LoVo (cell line): ENCODE measurements at places on chromosomes 5 and 9.
A peak's percentile ranks its signal among the peaks of the same experiment; 100 is the strongest.

DNA sequence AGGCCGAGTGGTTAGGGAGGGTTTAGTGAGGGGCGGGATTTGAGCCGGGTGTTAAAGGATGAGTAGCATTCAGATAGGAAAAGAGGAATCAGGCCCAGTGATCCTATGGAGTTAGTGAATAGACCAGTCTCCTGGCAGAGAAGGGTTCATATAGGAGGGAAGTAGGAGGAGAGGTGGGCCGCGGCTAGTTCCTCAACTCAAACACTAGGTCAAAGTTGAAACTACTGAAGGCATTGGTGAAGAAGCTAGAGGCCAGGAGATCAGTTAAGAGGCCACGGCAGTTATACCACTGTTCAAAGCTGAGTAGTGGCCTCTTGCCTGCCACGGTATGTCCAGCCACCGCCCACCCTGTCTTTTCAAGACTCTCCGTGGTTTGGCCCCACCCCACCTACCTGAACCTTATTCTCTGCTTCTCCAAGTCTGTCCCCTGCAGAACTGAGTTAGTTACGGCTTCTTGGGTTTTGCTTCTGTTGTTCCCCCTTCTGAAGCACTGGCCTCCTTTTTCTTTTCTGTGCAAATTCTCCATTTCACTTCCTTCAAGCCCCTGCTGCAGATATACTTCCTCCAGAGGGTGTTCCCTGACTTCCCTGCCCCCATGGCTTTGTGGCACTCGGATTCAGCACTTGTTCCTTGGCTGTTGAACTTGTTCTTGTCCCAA lies 1.8 kb downstream of the ZBTB34 start:
- DNase-seq = no peak

DNA sequence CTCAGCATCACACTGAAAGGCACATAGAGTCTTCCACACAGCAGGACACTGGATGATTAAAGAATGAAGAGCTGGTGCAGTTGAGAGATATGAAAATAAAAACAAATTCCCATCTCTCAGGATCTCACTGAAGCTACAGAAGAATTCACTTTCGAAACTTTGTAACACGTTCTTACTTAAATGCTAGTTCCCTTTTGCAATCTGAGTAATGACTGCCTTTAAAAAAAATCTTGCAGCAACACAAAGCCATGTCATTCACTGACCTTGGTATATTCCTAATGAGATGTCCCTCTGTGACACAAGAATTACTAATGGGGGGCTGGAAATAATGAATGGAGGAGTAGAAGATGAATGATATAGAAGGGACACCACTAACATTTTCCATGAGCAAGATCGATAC lies 201.8 kb downstream of the GLIS3 start:
- DNase-seq = no peak

DNA sequence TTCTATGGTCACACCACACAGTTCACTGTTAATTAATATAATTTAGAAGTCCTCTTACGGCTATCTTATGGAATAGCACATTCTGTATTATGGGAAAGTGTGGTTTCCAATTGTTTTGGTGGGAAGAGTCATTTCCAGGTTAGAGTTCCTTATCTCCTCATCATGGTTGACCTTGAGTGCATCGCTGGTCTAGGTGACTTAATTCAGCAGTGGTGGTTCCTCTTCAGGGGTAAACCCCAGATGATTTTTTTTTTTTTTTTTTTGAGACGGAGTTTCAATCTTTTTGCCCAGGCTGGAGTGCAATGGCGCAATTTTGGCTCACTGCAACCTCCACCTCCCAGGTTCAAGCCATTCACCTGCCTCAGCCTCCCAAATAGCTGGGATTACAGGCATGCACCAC lies 106.9 kb downstream of the UGCG start:
- no peak for DNase-seq

- DNase-seq = no peak
These were observed 1.5 kb downstream of the FBN2 start for GRCh38 chr5:128536254-128537220.

DNA sequence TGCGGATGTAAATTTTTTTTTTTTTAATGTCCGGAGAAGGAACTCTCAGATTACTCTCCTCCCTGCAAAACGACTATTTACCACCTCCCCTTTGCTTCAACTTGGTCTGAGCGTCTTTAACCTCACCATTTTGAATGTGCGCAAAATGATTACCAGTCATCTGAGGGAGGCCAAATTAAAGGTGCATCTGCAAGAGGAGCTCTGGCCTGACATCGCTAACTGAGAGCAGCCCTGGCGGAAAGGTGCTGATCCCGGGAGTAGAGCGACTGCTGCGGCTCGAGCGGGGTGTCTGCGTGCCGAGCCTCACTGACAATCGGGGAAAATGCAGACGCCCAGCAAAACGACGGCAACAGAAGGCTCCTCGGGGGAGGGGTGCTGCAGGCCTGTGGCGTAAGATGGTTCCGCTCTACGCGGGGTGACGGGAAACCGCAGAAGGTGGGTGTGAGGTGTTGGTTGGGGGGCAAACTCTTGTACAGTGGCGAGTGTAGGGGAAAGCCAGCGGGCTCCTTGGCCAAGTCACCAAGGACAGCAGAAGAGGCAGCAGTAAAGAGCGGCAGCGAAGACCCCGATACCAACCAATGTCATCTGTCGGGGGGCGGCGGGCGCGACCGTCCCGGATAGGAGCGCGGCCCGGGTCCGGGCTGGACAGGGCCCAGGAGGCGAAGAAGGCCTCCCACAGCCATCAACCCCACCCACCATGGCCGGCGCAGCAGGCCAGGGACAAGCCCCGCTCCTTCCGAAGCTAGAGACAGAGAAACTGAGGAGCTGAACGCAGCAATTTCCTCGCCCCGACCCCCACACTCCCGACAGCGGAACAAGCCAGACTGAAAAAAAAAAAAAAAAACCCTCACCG lies 557 bp downstream of the PJA2 start:
- DNase-seq = peak; percentile 62

DNA sequence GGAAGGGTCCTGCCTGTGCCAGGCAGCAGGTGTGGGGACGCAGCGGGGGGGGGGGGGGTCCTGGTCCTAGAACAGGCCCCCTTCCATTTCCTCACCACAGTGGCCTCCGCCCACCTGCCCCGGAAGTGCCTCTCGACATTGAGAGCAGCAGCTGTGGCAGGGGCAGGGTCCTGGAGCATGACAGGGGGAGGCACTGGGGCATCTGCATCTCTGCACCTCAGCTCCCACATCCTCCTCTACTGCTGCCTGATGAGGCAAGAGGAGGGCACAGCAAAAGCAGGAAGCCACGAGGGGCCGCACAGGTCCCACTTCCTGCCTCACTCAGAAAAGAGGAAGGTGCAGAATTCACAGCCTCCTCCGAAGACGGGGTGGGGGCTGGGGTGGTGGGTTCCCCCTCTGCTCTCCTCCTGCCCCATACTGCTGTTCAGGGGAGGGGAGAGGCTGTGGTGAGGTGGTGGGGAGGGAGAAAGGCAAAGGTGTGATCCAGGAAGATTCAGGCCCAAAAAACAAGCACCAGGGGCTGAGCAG lies 14.8 kb downstream of the AKNA start:
- no peak for DNase-seq

DNA sequence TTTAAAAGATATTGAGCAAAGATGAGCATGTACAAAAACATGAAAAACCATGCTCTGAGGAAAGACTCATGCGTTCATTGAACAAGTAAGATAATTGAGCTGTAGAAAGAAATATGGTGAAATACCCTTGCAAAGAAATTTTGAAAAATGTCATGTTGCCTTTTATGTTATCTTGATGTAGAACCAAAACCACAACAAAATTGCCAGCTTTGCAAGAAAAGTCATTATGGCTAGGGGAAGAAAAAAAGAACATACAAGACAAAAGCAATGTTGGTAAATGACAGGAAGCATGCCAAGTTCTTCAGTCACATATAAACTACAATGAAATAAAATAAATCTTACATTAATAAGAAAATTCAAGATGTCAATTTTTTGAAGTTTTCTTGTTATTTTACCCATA lies 368.0 kb downstream of the IRX1 start:
- no peak for DNase-seq

GRCh38 chr5:73596705-73597328 lies 29.2 kb upstream of the ARHGEF28 start:
- peak; percentile 44 for DNase-seq

DNA sequence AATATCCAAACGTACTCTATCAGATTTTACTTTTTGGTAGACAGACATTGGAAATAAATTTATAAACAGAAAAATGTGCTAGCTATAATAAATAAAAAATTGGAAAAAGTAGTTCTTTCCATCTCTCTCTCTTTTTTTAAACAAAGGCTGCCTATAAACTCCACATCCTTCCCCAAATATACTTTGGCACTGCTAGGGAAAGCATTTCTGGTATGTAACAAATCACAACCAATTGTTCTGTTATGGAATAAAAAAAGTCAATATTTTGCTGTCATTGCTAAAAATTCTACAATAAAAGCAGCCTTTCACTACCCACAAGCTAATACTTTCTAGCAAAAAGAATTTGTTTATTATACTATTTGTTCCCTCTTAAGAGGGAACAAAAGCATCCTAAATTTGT lies 169.2 kb upstream of the TARS1 start:
- no peak for DNase-seq

DNA sequence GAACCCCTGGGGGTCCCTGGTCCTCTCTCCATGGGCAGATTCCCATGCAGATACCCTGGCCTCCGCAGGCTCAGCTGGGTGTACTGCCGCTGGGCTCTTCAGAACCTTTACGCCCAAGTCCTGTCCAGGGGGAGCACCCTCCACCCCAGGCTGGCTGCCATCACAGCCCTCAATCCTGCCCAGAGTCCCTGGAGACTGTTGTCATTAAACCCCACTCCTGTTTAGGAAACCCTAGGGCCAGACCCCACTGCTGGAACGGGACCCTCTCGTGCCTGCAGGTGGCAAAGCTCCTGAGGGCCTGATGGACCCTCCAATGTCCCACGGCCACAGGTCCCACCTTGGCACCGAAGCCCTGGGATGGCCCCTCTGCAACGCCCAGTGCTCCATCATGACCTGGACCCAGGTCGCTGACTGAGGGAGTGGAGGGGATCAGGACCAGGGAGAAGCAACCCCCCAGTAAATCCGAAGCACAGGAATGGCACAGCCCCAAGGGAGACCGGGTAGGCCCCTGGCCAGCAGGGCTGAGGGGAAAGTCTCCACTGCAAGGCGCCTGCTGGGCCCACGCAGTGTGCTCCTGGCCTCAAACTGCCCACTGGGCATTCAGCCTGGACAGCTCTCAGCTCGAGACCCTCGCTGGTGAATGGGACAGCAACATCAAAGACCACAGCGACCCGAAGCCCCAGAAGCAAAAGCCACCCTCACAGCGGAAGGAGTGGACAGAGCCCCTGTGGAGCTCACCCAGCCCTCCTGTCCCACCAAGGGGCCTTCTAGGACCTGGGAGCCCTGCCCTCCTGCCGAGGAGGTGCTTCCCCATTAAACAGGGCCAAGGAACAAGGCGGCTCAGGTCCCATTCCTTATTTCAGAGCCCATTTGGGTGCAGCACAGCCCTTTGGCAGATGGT lies 8.3 kb downstream of the ZDHHC11B start:
- DNase-seq = no peak

- DNase-seq = peak; percentile 39
These were observed 125.1 kb upstream of the FST start for GRCh38 chr5:53355316-53355715.

GRCh38 chr9:7794196-7794595 lies 5.4 kb downstream of the DMAC1 start:
- no peak for DNase-seq

GRCh38 chr5:134209477-134210245 lies 16.2 kb downstream of the PPP2CA start:
- DNase-seq = no peak

- no peak for DNase-seq
These were observed at the start of the genes BHMT2 and DMGDH for GRCh38 chr5:79069488-79070349. TSS of gene BHMT2 (plus strand) at chr5:79069767. CDS start at chr5:79069783, 16 bp downstream. TSS of gene DMGDH (minus strand) at chr5:79069674. CDS start at chr5:79069620, 54 bp downstream.

DNA sequence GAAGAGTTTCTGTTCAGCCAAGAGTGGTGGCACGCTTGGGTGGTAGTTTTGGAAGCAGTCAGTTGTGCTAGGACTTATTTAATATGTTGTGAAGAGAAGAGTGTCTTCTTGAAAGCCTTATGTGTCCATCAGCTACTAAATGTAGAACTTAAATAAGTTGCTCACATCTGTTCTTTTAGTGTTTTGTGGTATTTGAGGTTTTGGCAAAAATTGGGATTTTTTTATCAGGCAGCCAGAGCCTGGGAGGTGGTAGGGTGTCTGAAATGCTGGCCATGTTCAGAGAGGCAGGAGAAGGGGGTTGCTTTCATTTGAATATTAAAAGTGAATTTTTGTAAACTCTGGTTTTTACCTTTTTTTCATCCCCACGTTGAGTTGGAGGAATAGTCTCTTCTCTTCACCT lies 24.2 kb upstream of the ZBTB34 start:
- no peak for DNase-seq

DNA sequence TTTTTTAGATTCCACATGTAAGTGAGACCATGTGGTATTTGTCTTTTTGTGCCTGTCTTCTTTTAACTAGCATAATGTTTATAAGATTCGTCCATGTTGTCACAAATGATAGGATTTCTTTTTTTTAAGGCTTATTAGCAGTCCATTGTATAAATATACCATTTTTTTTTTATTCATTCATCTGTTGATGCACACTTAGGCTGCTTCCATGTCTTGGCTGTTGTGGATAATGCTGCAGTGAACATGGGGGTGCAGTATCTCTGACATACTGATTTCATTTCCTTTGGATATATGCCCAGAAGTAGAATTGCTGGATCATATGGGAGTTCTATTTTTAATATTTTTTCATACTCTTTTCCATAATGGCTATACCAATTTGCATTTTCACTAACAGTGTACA lies 48.7 kb downstream of the KIAA1958 start:
- DNase-seq = no peak

DNA sequence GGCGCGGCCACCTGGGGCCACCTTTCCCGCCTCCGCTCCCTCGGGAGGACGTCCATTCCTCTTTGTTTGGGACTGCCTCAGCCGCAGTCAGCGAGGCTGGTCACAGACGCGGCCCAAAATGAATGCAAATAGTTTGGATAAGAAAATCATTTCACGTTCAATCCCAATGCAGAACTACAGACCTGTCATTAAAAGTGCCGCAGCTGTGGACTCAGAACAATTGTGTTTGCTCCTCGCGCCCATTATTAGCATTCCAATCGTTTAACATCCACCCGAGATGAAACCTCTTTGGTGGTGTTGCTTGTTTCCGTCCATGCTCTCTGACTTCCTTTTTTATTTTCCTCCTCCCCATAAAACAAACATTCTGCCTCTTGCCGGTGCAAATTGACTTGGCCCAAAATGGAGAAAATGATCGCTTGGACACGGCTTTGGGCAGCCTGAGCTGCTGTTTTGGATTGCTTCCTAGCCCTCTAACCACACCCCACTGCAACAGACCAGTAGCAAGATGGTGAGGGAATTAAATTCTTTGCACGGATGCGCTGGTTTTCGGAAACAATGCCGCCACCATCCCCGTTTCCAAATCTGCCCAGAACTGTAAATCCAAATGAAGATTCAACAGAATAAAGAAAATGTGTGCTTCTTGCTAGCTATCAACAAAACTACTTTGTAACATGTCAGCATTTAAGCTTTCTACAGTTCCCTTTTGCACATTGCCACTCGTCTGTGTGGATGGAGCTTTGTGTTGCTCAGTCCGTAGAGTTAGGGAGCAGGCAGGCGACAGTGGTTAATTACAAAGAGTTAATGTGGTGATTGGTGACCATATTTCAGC lies 784 bp downstream of the NLN start:
- DNase-seq = peak; percentile 29
